Left lung (tissue), 14 donors: ENCODE measurements at places on chromosomes 1 and 21. TPM values are rescaled to one million over a fixed set of nuclear protein-coding genes. Genes with fewer than 3 reads are reported as not detected.

GRCh38 chr21:38136201-38136600, 120.6 kb upstream of the KCNJ15 start:
- peak; percentile 47 for DNase-seq

GRCh38 chr21:33831962-33832659, 83.5 kb downstream of the ATP5PO start:
- DNase-seq: no peak

GRCh38 chr1:111323231-111323630, 32.6 kb downstream of the CHIA start:
- no peak for DNase-seq

Gene RIPK4
- polyA plus RNA-seq: 8.0 TPM

DNA sequence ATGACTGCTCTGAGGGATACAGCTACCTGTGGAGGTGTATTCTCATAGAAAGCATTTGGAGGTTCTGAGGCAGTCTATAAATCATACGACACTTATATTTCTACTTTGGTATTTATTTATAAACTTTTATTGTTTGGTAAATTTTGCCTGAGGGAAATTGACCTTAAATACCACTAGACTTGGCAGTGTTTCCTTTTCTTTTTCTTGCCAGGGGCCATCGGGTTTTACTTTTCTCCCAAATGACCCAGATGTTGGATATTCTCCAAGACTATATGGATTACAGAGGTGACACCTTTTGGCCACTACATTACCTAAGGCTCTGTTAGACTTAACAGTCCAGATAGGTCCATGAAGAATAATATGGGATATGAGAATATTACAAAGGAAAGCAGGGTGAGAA, 28.2 kb downstream of the CHD1L start:
- no peak for DNase-seq

DNA sequence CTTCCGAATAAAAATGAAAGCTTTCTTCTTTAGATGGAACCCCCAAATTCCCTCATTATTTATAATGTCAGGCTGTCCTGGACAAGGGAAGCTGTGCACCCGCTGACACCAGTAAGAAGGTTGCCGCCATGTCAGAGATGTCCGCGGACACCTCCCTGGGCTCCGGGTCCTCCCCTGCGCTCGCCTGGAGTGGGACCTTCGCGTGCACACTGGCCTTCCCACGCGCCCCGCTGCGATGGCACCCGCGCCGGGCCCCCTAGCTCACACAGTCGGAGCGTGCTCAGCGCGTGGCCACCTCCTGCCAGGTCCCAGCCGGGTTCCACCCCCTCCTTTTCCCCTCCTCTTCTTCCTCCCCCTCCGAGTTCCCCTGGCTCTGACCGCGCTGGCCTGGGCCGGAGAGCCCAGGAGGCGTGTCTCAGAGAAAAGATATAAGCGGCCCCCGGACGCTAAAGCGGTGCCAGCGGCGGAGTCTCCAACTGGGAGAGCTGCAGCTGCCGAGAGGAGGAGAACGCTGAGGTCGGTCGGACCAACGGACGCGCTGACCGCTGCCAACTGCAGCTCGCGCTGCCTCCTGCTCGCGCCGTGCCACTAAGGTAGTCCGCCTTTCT, at the start of gene G0S2:
Gene G0S2, plus strand, starts transcription at position 456 of the 608 bp plus-strand sequence. CDS start 273 bp downstream, outside the sequence.
- DNase-seq: peak; percentile 83

- no peak for DNase-seq
These were observed 196.9 kb downstream of the TTLL7 start for GRCh38 chr1:83802023-83802422.

DNA sequence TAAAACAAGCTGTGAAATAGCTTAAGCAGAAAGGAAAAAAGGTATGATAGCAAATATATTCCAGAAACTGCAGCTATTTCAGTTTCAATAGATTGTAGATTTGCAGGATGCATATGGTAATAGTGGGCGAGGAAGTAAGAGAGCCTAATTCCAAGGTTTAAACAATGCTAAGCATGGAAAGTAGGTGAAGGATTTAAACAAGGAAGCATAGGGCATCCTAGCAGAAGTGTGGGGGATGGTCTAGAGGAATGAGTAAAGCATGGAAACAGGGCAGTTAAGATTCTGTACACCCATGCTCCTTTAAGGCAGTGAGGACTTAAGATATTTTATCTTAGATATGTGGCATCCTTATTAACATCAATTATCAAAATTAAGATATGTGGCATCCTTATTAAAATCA, 2.6 kb downstream of the IVNS1ABP start:
- DNase-seq: no peak

DNA sequence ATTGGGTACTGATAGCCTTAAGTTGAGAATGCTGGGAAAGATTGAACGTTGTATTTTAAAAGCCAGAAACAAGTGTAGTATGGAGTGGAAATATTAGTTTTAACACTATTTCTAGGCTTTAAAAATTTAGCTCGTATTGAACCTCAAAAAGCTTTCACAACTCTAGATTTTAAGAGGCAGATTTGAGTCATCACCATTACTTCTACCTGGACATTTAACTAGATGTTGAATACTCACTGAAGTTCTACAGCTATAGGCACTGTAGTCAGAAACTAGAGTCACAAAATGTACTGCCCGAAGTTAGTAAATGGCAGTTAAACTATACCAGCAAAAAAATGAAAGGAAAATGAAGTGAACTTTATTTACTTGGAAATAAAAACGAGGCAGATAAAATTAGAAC, 96.5 kb downstream of the NEK7 start:
- no peak for DNase-seq

Gene CLDN14
- polyA plus RNA-seq: not detected

DNA sequence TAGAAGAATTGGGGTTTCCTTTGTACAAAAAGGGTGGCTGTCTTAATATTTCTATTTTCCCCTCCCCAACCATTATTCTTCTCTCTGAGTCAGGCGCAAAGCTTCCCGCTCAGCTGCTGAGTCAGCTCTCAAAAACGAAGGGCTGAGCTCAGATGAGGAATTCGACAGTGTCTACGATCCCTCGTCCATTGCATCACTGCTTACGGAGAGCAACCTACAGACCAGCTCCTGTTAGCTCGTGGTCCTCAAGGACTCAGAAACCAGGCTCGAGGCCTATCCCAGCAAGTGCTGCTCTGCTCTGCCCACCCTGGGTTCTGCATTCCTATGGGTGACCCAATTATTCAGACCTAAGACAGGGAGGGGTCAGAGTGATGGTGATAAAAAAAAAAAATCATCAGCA, 3.0 kb upstream of the TUFT1 start:
- no peak for DNase-seq

- no peak for DNase-seq
These were observed at the start of gene AIM2 for GRCh38 chr1:159076438-159077119. TSS of gene AIM2 (minus strand) at chr1:159076766. CDS start at chr1:159073499, 3,267 bp downstream.

DNA sequence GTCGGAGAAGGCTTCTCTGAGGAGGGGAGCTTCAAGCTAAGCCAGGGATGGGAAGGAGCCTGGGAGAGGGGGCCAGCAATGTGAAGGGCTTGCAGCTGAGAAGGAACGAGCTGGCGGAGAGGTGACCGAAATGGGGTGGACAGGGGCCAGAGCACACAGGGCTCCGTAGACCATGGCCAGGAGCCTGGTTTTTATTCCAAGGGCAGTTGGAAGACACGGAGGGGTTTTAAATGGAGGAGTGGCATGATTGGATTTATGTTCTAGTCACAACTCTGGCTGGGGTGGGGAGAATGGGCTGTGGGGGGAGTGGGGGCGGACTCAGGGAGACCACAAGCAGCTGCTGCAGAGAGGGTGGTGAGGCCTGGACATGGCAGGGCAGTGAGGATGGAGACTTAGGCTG, 5.1 kb upstream of the EPS8L3 start:
- peak; percentile 22 for DNase-seq

GRCh38 chr1:24952413-24952841, 22.4 kb upstream of the RUNX3 start:
- no peak for DNase-seq

DNA sequence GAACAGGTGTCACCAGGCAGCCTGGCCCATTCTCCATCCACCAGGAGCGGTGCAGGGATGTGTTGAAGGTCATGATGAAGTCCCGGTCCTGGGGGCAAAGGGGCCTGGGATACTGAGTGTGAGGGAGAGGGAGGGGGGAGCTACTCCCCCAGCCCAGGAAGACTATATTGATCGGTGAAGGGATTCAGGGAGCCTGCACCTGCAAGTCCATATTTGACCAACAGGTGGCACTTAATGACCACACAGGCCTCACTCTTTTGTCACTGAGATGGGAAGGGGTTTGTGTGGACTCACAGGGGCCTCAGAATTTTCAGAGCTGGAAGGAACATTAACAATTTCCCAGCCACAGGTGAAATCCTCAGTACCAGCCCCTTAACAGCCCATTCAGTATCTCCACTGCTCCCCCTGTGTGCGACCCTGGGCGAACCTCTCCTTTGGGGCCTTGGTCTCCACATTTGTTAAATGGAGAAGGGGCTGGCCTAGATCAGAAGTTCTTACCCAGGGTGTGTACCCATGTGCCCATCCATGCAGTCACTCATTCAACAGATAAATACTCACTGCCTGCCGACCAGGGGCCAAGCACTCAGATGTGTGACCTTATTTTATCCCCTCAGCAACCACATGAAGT, 55.6 kb downstream of the NKAIN1 start:
- no peak for DNase-seq

Gene NPL
- 8.4 TPM for polyA plus RNA-seq

Gene CACHD1
- 34.3 TPM for polyA plus RNA-seq

GRCh38 chr1:51317798-51318197, 12.6 kb downstream of the TTC39A start:
- DNase-seq: no peak
